ENCODE measurements at places on chromosomes 7 and 10.

- no peak for DNase-seq
These were observed 27.4 kb upstream of the EGR2 start for GRCh38 chr10:62843600-62843999.

- DNase-seq: no peak
These were observed 2.1 kb upstream of the DENND11 start for GRCh38 chr7:141704112-141704511.

- no peak for DNase-seq
These were observed 39.0 kb upstream of the PTPRZ1 start for GRCh38 chr7:121833991-121834390.

DNA sequence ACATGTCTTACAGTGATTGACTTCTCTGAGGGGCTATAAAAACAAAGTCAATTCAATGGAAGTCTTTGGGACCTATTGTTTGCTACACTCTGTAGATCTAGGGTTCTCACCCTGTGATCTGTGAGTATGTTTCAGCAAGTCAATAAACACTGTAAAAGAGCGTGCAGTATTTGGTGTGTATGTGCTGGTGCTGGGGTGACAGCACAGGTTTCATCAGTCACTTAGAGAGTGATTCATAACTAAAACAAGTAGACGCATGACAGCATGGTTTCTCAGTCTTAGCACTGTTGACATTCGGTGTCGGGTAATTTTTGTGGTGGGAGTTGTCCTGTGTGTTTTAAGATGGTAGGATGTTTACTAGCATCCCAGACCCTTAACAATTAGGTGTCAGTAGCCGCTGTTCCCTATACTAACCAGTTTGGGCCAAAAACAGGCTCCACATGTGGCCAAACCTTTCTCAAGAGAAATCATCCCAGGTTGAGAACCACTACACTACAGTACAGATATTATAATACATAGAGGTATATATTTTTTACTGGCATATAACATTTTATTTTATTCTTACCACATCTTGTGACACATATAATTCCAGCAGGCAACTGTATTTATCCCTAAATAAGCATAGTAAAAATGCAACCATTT lies 411.8 kb downstream of the ARL4A start:
- DNase-seq: peak; percentile 68

DNA sequence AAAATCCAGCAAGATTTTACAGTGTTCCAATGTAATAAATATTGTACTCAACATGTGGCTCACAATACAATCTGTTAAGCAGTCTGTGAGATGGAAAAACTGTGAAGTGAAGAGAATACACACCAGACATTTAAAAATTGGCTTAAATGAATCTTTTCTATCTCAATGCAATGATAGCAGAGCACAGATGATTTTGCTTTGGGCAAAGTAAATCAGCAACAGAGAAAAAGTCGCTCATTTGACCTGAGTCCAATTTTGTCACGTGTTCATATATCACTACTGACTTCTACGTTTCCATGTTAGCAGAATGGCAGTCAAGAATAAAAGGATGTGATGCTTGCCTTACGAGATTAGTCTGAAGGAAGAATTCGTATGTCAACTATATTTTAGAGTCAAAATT lies 506.7 kb downstream of the POM121L12 start:
- no peak for DNase-seq

GRCh38 chr10:34250722-34251121 lies 564.4 kb downstream of the PARD3 start:
- DNase-seq: no peak

DNA sequence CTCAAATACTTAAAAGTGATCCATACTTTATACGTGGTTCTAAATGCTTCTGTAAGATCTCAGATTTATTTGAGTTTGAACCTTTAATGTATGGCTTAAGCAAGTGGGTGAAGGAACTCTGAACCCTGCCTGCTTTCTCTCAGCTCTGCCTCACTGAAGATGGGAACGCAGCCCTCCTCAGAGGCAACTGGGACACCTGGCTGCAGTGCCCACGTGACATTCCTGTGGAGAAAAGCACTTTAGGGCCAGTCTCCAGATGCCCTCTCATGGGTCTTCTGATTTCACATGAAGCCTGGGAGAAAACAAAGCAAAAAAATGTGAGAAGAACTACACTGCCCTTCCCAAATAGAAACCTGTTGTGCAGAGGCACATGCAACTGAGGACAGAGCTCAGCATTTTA lies 242.6 kb upstream of the ANKRD30A start:
- DNase-seq: no peak

GRCh38 chr10:99975942-99976809 lies 33.6 kb downstream of the DNMBP start:
- no peak for DNase-seq

- DNase-seq: no peak
These were observed 1.3 kb downstream of the INPP5A start for GRCh38 chr10:132538790-132539421.

GRCh38 chr10:62018131-62018911 lies 116.8 kb downstream of the ARID5B start:
- DNase-seq: no peak

DNA sequence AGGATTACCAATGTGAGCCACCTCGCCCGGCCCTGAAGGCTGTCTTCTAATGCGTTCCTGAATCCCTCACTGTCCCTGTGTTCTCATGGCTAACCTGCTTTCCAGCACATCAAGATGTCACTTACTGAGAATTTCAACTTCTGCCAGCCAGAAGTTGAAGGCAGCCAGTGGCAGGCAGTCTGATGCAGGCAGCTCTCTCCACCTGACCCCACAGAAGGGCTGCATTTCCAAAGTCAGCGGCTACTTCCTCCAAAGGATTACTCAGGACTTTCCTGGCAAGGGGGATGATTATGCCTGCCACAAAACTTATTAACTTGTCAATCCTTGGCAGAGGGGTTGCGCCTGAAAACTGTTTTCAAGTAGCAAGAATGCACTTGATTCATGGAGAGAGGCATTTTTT lies 1219.4 kb downstream of the TYW1 start:
- DNase-seq: no peak

DNA sequence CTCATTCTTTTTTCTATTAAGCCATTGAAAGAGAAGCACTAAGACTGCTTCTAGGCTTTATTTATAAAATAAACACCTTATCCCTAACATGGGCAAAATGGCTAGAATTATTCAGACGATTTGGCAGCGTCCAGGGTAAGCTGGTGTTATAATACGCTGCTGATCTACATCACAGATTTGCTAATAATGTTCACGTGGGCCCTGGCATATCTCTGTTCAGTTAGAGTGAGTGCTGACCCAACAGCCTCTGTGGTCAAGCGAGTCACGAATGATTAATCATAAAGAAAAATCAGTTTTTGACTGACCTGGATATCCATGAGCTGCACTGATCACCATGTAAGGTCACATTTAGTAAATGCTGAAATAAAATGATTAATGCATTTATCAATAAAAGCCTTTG lies 28.4 kb upstream of the CBLL1 start:
- DNase-seq: no peak

GRCh38 chr7:116740755-116741462 lies 68.9 kb downstream of the MET start:
- DNase-seq: no peak

Data from DMS53 (cell line).